ENCODE measurements at places on chromosomes 11 and 22.
A peak's percentile ranks its signal among the peaks of the same experiment; 100 is the strongest.

DNA sequence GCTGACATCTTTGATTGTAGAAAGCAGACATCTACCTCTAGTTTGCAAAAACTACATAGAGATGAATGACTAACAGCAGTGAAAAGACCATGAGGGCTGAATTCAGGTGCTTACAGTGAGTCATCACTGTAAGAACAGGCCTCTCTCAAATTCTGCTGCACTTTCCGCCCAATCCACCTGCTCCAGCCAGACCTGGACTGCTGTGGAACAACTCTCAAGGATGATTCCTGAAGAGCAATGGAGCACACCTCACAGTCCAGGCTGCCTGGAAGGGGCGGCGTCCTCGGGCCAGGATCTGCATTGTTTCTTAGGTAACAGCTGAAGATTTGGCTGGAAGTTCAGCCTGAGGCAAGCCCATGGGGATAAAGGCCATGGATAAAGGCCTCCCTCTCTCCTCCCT, 15.1 kb downstream of the APOL2 start:
- DNase-seq: no peak

DNA sequence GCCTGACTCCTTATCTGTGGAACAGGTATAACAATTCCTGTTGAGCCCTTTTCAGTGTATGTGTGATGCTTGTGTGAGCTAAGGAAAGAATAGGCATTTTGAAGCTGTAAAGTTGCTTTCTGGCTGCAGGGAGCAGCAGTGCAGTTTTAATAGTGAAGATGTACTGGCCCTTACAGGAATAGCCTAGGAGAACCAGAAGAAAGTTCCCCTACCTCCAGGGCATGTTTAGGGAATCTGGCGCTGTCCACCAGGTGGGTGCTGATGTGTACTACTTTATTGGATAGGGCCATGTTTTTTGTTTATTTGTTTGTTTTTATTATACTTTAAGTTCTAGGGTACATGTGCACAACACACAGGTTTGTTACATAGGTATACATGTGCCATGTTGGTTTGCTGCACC, 11.5 kb downstream of the BMAL1 start:
- no peak for DNase-seq

- DNase-seq: no peak
These were observed 694.7 kb downstream of the NTM start for GRCh38 chr11:132064987-132065620.

- DNase-seq: no peak
These were observed 938 bp downstream of the FXYD6 start for GRCh38 chr11:117875382-117876058.

DNA sequence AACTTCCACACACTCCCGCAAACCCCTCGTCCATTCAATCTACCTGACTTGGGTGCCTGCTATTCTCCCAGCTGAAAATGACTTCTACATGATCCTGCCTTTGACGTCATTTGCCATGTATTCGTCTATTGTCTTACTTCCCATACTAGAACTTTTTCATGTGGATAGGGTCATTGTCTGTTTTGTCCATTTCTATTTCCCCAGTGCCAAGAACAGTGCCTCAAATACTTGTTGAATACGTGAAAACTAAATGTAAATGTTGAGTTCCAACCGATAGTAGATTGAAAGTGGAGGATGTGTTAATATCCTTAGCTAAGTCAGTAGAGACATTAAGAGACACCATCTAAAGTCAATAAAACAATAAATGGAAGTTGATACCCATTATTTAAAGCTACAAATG, 935 bp downstream of the TRIM68 start:
- no peak for DNase-seq

DNA sequence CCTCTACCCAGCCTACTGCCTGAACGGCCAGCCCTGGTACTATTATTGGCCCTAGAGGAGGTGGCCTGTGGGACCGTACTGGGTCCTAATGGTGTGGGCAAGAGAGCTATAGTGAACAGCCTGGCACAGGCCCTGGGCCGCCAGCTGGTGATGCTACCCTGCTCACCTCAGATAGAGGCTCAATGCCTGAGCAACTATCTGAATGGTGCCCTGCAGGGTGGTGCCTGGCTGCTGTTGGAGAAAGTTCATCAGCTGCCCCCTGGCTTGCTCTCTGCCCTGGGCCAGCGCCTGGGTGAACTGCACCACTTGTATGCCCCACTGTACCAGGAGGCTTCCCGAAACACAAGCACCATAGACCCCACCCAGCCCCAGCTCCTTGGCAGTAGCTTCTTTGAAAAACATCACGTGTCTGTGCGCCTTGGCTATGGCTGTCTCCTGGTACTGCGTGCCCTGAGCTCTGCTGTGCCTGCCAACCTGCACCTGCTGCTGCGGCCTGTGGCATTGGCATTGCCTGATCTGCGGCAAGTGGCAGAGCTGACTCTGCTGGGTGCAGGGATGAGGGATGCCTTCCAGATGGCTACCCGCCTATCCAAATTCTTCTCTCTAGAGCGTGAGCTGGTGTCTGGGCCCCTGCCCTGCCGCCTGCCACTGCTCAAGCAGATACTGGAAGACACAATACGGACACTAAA, 49.0 kb downstream of the DNHD1 start:
- no peak for DNase-seq

DNA sequence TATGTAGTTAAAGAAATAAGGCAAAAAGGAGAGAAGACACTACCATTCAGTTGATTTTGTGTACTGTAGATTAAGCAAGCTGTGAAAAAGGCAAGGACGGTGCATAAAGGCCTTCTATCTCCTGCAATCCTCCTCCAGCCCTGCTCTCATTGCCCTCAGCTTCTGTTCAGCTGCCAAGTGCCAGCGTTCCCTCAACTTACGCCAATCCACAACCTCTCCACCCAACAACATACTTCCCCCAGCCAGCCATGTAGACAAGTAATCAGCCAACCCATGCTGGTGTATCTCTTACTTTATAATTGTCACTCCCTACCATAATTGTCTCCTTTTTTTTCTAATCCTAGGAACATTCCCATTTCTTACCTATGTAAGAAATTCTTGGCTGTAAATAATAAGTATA, 30.1 kb upstream of the ANO5 start:
- DNase-seq: no peak

DNA sequence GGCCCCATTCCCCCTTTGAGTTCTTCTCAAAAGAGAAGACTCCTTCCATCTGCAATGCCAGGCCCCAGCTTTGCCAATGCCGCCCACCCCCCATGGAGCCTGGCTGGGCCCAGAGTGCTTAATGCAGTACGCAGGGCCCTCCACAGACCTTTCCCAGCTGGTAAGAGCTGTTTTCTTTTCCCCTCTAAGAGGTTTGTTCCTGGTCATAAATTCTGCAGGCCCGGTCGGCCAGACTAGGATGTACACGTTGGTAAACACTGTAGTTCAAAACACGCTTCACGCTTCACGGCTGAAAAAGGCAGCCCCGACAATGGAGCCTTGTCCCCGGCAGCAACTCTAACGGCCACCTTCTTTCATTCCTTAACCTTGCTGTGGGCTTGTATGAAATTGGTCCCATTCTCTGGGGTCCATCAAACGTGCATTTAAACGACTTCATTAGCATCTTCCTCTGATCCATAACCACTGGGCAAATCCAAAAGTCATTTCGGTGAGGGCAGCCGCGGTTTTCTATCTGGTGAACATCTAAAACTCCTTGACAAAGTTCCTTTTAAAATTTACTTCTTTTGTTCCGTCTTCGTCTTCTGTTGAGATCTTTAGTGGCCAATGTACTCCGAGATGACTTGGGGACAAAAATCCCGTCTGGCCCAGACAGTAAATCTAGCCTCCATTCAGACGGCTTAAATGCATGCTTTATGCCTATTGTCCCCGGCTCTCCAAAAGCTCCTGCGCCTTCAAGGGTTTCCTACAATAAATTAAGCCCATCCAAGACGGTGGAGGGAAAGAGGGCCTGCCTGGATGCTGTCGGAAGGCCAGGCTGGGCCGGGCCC, 60.0 kb upstream of the MYEOV start:
- no peak for DNase-seq

- DNase-seq: no peak
These were observed 49.0 kb upstream of the SERPIND1 start for GRCh38 chr22:20724676-20725454.

- no peak for DNase-seq
These were observed 79.9 kb upstream of the OR4C15 start for GRCh38 chr11:55474321-55474720.

- DNase-seq: no peak
These were observed 509.9 kb upstream of the B3GAT1 start for GRCh38 chr11:134921938-134922337.

DNA sequence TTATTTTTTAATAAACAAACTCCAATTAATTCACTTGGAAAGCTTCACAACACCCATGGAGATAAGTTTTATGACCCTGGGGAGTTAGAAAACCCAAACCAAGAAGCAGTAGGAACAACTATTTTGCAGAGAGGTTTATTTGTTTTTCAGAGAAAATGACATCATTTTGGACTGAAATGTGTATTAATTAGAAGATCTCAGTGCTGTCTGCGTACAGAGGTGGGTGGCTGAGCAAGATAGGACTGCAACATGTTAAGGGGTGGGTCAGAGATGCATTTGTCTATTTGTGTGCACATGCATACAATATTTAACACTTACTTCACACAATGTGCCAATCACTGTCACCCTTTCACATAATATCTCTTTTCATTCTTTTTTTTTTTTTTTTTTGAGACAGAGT, 1.1 kb downstream of the SCGB1A1 start:
- no peak for DNase-seq

DNA sequence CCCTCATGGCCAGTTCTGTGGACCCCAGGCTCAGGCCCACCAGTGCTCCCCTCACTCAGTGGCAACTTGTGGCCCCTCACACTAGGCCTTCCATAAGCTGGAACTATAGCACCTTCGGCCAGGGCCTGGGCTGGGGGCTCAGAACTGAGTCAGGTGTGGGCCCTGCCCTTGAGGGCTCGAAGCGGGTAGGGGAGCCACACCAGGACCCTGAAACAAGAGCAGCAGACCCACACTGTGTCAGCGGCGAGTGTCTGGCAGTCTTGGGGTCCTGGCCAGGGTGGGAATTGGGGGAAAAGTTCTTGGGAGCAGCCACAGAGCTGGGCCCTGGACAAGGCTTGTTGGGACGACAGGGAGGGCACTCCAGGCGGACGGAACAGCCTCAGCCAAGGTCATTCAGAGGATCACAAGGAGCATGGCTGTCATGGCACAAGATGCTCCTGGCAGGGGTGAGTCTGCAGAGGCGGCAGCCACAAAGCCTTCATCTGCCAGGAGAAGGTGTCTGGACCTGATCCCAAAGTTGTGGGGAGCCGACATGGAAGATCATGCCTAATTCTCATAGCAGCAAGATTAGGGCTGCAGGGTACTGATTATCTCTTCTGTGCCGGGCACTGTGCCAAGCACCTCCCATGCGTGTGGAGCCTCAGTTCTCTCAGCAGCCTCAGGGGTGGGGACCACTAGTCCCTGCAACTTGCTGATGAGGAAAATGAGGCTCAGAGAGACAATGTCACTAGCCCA, 50.7 kb downstream of the SHISAL1 start:
- DNase-seq: peak; percentile 8

- no peak for DNase-seq
These were observed 1.8 kb downstream of the SIK3 start for GRCh38 chr11:117096201-117096991.

DNA sequence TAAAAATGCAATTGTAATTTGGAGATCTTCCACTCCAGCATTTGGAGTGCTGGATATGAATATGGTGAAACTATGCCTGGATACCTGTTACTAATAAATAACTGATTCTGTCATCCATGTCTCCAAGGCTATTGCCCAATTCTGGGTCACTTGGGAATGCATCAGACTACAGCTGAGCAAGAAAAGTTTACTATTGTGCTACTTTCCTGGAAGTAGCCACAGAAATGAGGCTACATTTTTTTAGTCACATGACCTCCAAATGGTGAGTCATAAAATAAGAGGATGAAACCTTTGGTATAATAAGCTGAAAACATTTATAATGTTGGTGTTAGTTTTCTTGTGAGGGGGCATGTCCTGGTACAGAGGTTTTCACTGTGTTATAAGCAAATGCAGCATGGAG, 44.4 kb downstream of the DCDC1 start:
- no peak for DNase-seq

- no peak for DNase-seq
These were observed 581 bp upstream of the EIF3L start for GRCh38 chr22:37848587-37849088.

DNA sequence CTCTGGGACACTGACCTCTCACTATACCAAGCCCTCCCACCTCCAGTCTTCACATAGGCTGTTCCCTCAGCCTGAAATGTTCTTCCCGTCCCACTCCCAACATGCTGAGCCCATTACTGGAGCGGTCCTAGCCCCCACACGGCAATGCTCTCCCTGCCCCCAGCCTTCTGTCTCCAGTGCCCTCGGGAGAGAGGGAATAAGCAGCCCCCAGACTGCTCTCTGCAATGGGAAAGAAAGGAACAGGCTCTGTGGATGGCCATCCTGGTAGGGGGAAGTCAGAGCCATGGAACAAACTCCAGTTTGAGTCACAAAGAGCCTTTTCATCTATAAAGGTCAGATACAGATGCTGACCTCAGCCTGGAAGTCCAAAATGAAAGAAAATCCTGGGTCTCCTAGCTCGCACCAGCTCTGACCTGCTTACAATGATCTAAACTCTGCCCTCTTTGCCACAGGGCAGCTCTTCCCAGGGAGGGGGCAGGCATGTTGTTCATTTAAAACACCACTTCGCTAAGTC, 62.6 kb downstream of the FLRT1 start:
- no peak for DNase-seq

DNA sequence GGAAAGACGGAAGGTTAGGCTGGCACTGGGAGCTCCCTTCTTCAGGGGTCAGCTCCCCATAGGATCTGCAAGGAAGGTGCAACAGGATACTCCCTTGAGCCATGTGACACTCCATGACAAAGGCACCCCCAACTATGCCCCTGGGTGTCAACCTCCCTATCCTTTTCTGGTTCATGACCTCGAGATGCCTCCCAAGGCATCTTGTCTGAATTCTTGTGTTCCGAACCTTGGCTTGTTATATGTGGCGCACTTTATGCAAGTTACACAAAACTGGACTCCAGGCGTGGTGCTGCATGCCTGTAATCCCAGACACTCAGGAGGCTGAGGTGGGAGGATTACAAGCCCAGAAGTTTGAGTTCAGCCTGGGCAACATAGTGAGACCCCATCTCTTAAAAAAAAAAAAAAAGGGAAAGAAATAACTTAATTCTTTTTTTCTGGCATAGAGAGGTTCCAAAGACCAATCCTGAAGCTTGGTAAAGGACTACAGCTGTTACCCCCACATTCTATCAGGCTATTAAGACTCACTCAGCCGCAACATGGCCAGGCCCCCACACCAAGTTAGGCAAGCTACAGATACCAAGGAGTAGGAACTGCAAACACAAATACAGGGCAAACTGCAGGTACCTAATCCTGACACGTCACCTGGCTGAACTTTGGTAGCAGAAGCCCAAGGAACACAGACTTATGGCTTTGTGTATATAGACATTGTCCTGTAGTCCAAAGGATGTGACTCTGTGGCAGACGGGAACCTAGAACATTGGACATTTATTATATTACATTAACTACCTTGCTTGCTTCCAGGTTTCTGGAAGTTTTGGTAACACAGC, 1.4 kb downstream of the C11orf24 start:
- no peak for DNase-seq

- no peak for DNase-seq
These were observed 61.6 kb upstream of the SLC17A6 start for GRCh38 chr11:22276535-22276934.

GRCh38 chr22:24304062-24304675, 33.5 kb downstream of the SPECC1L start:
- DNase-seq: no peak

GRCh38 chr22:26185190-26185589, 15.9 kb downstream of the SEZ6L start:
- no peak for DNase-seq

Data from NCI-H2081 treated with DMSO at 0.1 percent for 48 hours (cell line).